Naive B cell (primary cell): ENCODE measurements at places on chromosomes 5 and 9. TPM values are rescaled to one million over a fixed set of nuclear protein-coding genes. Genes with fewer than 3 reads are reported as not detected.

DNA sequence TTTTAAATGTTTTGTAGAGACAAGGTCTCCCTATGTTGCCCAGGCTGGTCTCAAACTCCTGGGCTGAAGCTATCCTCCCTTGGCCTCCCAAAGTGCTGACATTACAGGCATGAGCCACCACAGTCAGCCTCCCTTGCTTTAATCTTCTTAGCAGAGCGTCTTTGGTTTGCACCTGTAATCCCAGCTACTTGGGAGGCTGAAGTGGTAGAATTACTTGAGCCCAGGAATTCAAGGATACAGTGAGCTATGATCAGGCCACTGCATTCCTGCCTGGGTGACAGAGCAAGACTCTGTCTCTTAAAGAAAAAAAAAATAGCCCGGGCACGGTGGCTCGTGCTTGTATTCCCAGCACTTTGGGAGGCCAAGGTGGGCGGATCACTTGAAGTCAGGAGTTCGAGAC is 27.8 kb downstream of the UBE2D2 start:
- peaks cover 4% of the 10 kb centered on the region for H3K36me3 ChIP-seq
- peaks cover 37% of the 10 kb centered on the region for H3K4me1 ChIP-seq
- H3K27me3 ChIP-seq: no peaks in the 10 kb centered on the region
- DNase-seq: no peak
- H3K4me3 ChIP-seq: no peak overlapping the region

Gene IGFBPL1
- polyA plus RNA-seq: not detected

DNA sequence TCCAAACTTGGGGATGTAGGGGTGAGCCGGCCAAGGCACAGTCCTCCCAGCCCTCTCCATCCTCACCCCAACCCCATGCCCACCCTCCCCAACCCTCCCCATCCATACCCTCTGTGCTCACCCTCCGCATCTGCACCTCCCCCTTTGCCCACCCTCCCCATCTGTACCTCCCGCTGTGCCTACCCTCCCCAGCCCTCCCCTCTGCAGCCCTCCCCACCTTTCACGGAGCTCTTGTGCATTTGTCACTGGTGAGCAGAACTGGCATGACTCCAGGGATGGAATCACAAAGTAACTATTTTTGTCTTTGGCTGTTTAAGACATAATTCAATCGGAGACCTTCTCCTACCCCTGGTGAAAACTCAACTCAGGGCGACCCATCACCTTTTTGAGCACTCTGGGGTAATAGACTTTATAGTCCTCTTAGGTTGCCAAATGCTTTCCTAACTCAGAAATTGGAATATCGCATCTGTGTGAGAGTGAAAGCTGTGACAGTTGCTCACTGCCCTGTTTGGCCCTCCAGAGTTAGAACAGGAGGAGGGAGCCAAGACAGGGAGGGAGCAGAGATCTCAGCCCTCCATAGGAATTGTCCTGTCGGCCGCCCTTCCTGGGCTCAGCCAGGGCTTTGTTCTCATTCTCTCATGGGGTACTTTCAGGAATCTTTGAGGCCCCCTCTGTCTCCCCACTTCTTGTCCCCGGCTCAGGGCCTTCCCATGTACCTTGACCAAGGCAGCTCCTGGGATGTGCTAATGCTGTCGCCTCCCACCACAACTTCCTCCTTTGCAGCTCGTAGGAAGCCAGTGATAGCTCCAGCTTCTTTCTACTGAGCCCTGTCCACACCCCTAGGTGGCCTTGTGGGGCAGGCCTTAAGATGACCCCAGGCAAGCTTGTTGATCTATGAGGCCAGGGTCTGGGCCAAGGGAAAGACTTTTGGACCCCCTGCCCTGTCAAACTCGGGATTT is 36.2 kb downstream of the OTULIN start:
- no peak for DNase-seq
- H3K27me3 ChIP-seq: no peaks in the 10 kb centered on the region
- H3K36me3 ChIP-seq: peaks cover 14% of the 10 kb centered on the region
- no peak overlapping the region for H3K4me3 ChIP-seq

Gene GABRA6
- polyA plus RNA-seq: not detected

GRCh38 chr5:172319708-172320441 is 36.3 kb upstream of the UBTD2 start:
- no peak overlapping the region for H3K27ac ChIP-seq
- H3K27me3 ChIP-seq: no peaks in the 10 kb centered on the region
- peaks cover 12% of the 10 kb centered on the region for H3K4me1 ChIP-seq
- no peaks in the 10 kb centered on the region for H3K36me3 ChIP-seq

DNA sequence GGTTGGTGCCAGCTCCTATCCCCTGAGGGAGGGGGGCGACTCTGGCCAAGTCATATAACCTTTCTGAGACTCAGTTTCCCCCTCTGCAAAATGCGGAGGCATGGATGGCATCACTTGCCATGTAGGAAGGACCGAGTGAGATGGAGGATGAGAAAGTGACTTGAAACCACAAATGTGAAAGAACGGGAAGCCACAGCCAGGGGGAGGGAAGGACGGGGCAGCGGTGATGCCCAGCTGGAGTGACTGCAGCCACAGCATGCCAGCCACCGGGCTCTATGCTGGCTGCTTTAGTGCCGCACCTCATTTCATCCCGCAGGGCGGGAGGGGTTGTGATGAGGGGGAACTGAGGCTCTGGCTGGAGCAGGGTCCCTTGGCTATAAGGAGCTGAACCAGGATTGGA is 74.5 kb downstream of the HMCN2 start:
- DNase-seq: no peak
- peaks cover 12% of the 10 kb centered on the region for H3K27me3 ChIP-seq
- no peaks in the 10 kb centered on the region for H3K36me3 ChIP-seq
- no peak overlapping the region for H3K4me3 ChIP-seq
